ENCODE measurements at places on chromosomes 12 and 14. TPM values are rescaled to one million over a fixed set of nuclear protein-coding genes. Genes with fewer than 3 reads are reported as not detected.
A peak's percentile ranks its signal among the peaks of the same experiment; 100 is the strongest.

- DNase-seq, result no peak
These were observed 761.6 kb downstream of the BCL11B start for GRCh38 chr14:98510392-98510791.

DNA sequence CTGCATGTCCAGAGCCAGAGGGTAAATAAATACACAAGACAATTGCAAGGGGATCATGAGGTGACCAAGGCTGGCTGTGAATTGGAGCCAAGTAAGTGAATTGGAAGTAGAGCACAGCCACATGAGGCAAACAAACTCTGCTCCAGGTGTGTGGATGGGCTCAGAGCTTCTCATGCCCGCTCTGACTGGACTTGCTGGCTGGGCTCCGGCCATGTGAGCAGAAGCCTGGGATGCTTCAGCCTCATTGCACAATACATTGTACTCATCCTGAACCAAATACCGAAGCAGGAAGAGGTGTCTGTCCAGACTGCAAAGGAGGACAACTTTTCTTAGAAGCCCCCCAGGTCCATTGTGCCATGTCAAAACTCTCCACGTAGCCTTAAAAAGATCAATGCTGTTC, 193.0 kb downstream of the TTC8 start:
- no peak for DNase-seq

GRCh38 chr14:89681086-89682018, 264.3 kb upstream of the FOXN3 start:
- DNase-seq, result peak; percentile 19

The ETFRF1 gene
- total RNA-seq, result 45.1 TPM

DNA sequence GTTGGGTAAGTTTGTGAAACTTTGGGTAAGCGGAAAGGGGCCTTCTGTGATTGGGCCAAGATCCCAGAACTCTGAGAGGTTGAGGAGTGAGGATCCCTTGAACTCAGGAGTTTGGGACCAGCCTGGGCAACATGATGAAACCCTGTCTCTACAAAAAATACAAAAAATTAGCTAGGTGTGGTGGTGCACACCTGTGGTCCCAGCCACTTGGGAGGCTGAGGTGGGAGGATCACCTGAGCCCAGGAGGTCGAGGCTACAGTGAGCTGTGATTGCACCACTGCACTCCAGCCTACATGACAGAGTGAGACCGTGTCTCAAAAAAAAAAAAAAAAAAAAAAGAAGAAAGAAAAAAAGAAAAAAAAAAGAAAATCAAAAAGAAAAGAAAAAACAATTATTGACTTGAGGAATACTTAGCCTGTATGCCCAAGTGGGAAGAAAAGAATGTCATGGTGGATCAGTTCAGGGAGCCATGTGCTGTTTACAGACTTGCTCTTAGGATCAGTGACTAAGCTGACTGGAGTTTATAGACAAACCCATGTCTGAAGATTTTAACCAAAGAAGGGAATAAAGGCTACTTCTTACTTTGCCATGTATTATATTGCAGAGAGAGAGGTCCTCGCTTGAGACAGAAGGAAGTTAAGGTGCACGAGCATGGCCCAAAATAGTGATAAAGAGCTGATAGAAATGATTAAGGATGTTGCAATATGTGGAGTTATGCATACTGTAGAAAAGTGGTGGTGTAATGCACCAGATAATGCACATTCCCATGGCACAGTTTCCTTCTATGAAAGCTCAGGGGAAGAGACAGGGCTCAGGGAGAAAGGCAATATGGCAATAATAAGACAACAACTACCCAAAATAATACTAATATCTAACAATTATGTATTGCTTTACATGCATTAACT, 881 bp downstream of the HSD17B6 start:
- DNase-seq, result no peak

DNA sequence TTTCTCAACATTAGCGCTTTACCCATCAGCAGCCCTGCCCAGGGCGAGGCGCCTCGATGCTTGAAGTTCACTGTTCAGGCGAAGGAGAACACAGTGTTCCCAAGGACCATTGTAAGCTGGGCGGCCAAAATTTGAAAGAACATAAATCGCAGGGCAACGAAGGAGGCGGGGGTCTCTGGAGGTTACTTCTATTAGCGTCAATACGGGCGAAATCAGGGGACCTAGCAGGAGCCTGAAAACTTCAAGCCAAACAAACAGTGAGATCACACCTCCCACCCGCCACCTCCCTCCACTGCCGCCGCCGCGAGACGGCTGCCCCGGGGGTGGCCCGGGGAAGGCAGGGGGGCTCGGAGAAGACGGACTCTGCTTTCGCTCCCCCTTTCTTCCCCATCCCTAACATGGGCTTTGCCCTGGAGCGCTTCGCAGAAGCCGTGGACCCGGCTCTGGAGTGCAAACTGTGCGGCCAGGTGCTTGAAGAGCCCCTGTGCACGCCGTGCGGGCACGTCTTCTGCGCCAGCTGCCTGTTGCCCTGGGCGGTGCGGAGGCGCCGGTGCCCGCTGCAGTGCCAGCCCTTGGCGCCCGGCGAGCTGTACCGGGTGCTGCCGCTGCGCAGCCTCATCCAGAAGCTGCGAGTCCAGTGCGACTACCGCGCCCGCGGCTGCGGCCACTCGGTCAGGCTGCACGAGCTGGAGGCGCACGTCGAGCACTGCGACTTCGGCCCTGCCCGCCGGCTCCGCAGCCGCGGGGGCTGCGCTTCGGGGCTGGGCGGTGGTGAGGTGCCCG, at the start of gene PDZRN4:
PDZRN4 (plus strand) TSS at position 263 of the 783 bp plus-strand sequence.
- no peak for DNase-seq

The C12orf42 gene
- 17.5 TPM for total RNA-seq

The ACOT6 gene
- not detected for total RNA-seq

- peak; percentile 58 for DNase-seq
These were observed 437 bp downstream of the ERO1A start for GRCh38 chr14:52694761-52695480.

GRCh38 chr12:80710727-80711449, 3.5 kb downstream of the MYF6 start:
- DNase-seq, result no peak

The SERPINA12 gene
- not detected for total RNA-seq

DNA sequence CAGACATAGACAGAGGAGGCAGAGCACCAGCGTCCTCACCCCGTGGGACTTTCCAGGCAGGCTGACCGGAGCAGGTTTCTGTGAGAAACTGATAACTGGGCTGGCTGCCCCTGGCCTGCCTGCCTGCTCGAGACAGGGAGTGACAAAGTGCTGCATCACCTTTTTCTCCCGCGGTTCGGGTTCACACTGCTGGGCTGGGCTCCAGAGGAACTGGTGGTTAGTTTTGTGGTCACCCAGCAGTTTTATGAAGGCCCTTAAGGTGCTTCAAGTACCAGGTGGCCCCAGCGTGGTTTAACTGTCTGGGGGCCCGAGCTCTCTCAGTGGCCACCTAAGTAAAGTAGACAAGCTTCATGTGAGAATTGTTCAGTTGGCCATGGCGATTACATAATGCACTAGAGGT, 1073.6 kb downstream of the BCL11B start:
- DNase-seq, result peak; percentile 42
